ENCODE measurements at places on chromosomes 13 and 19.
A peak's percentile ranks its signal among the peaks of the same experiment; 100 is the strongest.

DNA sequence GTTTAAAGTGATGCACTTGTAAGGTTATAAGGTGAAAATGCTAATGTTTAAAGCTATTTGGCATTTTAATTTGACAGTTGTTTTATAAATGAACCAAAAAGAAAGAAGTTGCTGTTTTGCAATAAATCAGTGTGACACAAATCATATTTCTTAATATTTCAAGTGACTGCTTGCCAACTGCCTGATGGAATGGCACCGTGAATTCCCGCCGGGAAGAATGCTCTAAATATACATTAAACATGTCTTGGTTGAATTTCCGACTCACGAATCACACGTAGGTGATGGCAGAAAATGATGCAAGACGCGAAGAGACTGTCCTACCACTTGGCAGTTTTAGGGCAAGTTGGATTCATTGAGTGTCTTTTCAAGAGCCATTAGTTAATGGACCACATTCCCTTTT lies 3.1 kb upstream of the GJB2 start:
- DNase-seq = no peak

DNA sequence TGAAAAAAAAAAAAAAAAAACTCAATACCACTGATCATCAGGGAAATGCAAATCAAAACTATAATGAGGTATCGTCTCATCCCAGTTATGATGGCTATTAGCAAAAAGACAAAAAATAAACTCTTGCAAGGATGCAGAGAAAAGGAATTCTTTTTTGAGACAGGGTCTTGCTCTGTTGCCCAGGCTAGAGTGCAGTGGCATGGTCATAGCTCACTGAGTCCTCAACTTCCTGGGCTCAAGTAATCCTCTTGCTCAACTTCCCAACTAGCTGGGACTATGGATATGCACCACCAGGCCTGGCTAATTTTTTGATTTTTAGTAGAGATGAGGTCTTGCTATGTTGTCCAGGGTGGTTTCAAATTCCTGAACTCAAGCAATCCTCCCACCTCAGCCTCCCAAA lies 59.5 kb downstream of the MICU2 start:
- DNase-seq = no peak

DNA sequence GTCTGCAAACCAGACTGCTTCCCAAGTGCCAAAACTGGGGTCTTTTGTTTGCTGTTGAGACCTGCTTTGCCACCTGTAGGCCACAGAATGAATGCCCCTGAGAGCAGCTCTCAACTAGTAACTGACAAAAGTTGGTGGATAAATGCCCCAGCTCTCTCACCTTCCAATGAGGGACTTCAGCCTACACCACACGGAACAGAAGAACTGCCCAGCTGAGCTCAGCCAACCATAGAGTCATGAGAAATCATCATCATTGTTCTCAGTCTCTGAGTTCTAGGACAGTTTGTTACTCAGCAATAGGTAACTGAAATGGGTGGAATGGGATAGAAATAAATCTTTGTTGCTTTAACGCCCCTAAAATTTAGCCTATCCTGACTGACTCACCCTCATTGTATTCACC lies 59.1 kb upstream of the MRI1 start:
- DNase-seq = no peak

DNA sequence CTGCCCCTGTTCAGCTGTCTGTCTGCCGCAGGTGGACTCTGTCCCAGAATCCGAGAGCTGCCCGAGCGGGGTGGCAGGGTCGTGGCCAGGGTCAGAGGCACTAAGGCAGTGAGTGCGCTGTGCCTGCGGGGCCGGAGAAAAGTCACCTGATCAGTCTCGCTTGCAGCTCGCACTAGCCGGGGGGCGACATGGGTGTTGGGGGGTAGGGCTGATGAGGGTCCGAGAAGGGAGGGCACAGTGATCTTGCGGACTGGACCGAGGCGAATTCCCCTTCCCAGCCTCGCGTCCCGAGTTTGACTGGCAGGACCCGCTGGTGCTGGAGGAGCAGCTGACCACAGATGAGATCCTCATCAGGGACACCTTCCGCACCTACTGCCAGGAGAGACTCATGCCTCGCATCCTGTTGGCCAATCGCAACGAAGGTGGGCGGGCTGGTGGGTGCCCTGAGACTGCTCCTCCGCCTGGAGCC lies 627 bp downstream of the GCDH start:
- no peak for DNase-seq

DNA sequence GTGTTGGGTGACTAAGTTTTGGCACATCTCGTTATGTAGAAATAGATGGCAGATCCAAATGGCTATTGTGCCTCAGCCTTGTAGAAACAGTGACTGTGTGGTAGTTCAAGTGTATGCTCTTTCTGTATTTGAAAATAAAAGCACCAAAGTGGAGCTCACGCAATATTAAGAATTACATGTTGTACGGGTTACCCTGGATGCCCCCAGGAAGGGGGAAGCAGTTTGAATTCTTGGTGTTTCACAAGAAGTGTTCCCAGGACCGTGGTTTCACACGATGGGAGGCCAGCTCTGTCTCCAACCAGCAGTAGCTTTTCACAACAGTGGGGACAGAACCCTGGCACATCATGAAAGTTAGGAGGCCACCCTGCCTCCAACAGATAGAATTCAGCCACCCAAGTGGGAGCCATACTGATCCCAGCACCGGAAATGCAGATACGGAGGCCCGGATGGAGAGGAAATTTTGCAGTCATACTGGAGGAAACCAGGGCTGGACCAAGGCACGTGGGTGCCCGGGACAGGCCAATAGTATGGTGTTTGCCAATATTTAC lies 8.9 kb downstream of the FLT1 start:
- no peak for DNase-seq

DNA sequence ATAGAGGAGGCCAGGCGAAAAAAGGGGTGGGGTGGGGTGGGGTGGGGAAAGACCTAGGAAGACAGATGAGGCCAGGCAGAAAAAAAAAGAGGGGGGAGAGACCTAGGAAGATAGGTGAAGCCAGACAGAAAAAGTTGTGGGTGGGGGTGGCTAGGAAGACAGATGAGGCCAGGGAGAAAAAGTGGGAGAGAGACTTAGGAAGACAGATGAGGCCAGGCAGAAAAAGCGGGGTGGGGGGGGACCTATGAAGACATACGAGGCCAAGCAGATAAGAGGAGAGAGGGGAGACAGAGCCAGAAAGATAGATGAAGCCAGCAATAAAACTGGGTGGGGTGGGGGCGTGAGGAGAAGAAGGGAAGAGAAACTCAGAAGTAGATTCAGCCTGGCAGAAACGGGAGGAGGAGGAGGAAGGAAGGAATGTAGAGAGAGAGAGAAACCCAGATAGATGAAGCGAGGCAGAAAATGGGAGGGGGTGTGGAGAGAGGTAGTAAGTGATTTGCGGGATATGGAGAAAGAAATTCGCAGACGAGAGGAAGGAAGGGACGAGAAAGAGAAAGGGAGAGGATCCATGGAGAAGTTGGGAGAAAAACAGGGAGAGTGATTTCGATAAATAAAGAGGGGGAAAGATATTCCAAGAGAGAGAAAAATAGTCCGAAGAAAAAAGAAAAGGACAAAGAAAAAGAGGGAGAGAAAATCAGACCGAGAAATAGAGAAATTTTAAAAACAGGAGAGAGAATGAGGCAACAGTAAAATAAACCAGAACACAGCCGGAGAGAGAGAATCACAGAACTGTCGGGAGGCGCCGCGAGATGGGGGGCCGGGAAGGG lies 12.2 kb upstream of the CACNG6 start:
- no peak for DNase-seq

DNA sequence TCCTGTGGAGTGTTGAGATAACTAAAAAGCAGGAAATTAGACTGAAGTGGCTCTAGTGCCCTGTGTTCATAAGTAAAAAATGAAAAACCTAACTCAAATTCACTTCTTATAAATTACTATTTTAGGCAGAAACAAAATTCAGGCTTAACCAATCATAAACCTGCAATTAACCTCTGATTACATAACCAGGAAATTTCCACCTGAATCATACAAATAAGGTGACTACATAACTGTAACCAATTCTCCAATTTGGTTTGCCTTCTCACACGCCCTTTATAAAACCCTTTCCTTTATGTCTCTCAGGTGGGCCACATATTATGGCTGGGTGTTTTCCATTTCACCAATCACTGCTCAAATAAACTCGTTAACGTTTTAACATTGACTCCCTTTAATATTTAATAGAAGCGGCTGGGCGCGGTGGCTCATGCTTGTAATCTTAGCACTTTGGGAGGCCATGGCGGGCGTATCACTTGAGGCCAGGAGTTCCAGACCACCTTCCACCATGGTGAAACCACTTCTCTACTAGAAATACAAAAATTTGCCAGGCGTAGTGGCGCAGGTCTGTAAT lies 22.9 kb upstream of the ZNF724 start:
- no peak for DNase-seq

- DNase-seq = peak; percentile 23
Measured at GRCh38 chr19:43430142-43430710, 15.5 kb downstream of the TEX101 start.

- no peak for DNase-seq
Measured at GRCh38 chr13:100273552-100273951, 184.7 kb downstream of the PCCA start.

GRCh38 chr13:77177646-77178045 lies 149.2 kb downstream of the MYCBP2 start:
- no peak for DNase-seq

GRCh38 chr13:73364736-73365135 lies 305.9 kb downstream of the KLF5 start:
- DNase-seq = no peak

- no peak for DNase-seq
Measured at GRCh38 chr13:51771418-51772104, 32.4 kb downstream of the DHRS12 start.

DNA sequence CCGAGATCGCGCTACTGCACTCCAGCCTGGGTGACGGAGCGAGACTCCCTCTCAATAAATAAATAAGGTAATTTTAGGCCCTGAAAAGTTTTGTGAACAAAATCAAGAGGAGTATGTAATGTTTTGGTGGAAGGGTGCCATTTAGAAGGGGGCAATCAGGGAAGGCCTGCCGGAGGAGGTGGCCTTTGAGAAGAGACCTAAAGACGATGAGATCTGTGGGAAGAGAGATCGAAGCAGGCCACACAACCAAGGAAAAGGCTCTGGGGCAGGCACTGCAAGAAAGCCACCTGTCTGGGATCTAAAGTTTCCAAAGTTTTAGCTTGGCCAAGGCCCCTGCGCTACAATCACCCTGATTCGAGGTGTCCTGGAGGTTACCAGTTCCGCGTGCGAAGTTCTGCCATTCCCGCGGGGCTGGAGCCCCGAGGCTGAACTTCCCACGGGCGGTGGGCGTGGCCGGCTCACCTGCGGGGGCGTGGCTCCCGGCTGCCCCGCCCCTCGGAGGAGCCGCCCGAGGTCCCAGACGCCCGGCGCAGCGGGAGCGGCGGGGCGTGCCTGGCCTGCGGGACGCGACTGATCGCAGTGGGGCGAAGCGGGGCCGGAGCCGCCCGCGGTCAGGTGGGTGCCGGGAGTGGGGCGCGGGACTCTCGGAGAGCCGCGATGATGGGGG lies at the start of gene KLC3:
Gene KLC3 (plus strand): TSS at position 519 of the 667 bp plus-strand sequence. CDS start 4,792 bp downstream, outside the sequence.
- peak; percentile 47 for DNase-seq

- no peak for DNase-seq
Measured at GRCh38 chr13:21767032-21767431, 96.2 kb downstream of the FGF9 start.

GRCh38 chr19:35618857-35619256 lies 6.3 kb downstream of the HAUS5 start:
- DNase-seq = no peak

Data from WERI-Rb-1 (cell line).